ENCODE measurements at places on chromosomes 13 and 19.

GRCh38 chr13:99266827-99267226 is 8.6 kb upstream of the GPR18 start:
- DNase-seq, result no peak

GRCh38 chr19:53254411-53255341 is at the start of gene ZNF677:
TSS of gene ZNF677 (minus strand) at chr19:53254873. CDS start at chr19:53251550, 3,323 bp downstream.
- peak; percentile 72 for DNase-seq

- no peak for DNase-seq
Observed at GRCh38 chr19:1923319-1923718, 17.7 kb upstream of the CSNK1G2 start.

DNA sequence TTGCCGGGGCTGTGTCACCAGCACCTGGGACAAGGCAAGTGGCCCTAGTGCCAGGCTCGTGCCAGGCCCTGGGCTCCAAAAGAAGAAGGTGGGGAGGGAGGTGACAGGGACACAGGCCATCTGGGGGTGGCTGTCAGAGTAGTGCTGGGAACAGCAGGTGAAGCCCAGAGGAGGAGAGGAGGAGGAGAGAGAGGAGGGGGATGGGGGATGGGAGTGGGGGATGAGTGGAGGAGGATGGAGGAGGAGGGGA is 18.7 kb downstream of the LSM4 start:
- DNase-seq, result no peak

DNA sequence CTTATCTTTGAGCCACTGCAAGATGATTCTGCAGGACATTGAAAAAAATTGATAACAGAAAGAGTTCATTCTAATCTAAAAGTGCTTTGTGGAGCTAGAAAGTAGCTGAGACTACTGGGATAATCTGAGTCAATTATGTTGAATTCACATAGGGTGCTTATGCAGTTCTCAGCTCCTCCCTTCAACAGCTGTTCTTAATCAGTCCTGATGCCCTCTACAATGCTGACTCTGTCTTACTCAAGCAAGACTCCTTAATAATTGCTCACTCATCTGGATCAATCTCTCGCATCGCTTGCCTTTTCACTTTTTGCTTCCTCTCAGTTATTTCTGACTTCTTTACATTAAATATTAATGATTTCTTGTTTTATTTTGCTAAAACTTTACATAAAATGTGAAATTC is 182.1 kb downstream of the PCDH17 start:
- no peak for DNase-seq

- no peak for DNase-seq
Observed at GRCh38 chr19:49340069-49340864, 5.1 kb downstream of the CD37 start.

- no peak for DNase-seq
Observed at GRCh38 chr19:42411581-42412178, 15.5 kb downstream of the LIPE start.

DNA sequence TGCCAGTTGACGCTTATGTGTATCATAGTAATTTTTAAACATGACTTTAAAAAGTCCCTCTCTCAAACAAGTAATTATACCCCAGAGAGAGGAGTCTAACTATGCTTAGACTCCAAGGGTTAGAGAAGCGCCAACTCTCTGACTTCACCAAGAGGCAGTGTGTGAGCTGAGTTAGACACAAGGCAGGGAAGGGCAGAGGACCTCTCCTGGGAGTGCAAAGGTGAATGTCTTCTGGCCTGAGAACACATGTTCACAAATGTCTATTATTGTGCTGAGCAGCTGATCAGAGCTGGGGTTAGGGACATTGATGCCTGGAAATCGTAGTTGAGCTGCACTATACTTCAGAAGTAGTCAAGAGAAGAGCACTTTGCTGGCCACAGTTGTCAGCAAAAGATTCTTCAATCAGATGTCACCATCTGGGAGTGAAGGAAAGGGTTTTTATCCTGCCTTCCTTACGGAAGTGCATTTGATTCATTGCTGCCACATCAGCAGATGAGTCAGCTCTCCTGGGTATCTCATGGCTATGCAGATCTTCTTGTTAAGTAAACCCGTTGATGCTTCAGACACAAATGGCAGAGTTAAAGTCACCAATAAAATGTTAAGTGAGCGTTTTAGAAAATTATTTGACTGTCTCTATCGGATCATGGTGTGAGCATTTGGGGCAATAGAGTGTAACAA is 283.2 kb upstream of the ARGLU1 start:
- DNase-seq, result no peak

- DNase-seq, result no peak
Observed at GRCh38 chr19:5697022-5697889, 7.2 kb downstream of the RPL36 start.

GRCh38 chr13:109113427-109113826 is 484.0 kb downstream of the MYO16 start:
- DNase-seq, result no peak

- DNase-seq, result peak; percentile 81
Observed at GRCh38 chr19:42121656-42122069, 10.6 kb downstream of the POU2F2 start.

- no peak for DNase-seq
Observed at GRCh38 chr13:95494082-95494681, 58.3 kb upstream of the CLDN10 start.

- no peak for DNase-seq
Observed at GRCh38 chr19:2167896-2168618, 4.3 kb downstream of the DOT1L start.

- DNase-seq, result no peak
Observed at GRCh38 chr13:110409581-110409992, 102.5 kb downstream of the COL4A2 start.

DNA sequence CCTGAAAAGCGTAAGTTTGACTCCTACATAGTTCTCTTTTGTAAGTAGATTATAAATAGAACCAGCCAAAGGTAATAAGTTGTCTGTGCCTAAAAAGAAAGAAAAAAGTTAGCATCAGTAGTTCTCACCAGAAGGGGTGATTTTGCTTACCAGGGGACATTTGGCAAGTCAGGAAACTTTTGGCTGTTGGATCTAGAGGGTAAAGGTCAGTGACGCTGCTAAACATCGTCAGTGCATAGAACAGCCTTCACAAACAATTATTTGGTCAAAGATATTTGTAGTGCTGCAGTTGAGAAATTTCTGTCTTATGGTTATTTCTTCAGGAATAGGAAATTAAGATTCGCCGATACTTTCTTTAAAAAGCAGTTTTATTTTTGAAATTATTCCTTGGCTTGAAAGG is 2.0 kb downstream of the USPL1 start:
- DNase-seq, result no peak

DNA sequence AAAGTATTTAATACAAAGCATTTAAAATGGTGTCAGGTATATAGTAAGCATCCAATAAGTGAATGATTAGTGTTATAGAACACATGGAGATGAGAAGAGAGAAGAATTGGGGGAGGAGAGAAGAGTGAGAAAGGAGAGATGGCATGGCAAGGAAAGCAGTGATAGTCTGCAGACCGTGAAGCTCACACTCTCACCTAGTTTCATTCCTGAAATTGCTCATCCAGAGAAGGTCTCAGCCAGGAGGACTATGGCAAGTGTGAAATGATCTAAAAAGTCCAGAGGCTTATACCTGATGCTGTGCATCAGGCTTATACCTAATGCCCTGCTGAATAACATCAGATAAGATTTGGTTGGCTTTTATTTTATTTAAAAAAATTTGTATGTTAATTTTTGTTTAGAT is 351.6 kb upstream of the KLF12 start:
- DNase-seq, result no peak

DNA sequence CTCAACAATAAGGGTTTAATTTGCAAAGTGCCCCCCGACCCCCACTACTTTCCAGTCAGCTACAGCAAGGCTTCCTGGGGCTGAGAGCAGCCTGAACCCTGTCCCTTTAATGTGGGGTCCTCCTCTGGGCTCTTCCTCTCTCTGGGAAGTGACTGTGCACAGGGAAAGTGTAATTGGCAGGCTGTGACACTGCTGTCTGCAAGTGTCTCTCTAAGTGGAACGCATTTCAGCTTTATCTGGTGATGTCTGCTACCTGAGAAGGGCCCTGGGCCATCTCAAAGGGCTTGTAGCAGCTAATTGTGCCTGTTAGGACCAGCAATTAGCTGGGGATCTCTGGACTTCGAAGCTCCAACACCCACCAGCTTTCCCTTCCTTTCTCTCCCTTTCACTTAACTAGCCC is 406.6 kb downstream of the TSHZ3 start:
- no peak for DNase-seq

DNA sequence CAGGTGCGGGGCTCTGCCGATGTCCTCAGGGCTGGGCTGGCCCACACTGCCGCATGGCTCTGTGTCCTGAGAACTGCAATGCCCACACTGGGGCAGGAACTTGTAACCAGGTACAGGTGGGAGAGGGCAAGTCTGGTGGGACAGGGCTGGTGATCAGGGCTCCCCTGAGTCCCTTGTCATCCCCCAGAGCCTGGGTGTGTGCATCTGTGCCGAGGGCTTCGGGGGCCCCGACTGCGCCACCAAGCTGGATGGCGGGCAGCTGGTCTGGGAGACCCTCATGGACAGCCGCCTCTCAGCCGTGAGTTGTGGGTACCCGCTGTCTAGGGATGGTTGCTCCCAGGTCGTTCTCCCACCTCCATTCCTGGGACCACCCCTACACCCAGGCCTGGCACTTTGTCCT is 30.5 kb downstream of the MEGF8 start:
- no peak for DNase-seq

GRCh38 chr19:29436591-29437103 is 89.1 kb upstream of the VSTM2B start:
- no peak for DNase-seq

- DNase-seq, result no peak
Observed at GRCh38 chr19:33704271-33704670, 82.5 kb downstream of the CHST8 start.

GRCh38 chr13:30877335-30877734 is 28.7 kb upstream of the MEDAG start:
- DNase-seq, result no peak

DNA sequence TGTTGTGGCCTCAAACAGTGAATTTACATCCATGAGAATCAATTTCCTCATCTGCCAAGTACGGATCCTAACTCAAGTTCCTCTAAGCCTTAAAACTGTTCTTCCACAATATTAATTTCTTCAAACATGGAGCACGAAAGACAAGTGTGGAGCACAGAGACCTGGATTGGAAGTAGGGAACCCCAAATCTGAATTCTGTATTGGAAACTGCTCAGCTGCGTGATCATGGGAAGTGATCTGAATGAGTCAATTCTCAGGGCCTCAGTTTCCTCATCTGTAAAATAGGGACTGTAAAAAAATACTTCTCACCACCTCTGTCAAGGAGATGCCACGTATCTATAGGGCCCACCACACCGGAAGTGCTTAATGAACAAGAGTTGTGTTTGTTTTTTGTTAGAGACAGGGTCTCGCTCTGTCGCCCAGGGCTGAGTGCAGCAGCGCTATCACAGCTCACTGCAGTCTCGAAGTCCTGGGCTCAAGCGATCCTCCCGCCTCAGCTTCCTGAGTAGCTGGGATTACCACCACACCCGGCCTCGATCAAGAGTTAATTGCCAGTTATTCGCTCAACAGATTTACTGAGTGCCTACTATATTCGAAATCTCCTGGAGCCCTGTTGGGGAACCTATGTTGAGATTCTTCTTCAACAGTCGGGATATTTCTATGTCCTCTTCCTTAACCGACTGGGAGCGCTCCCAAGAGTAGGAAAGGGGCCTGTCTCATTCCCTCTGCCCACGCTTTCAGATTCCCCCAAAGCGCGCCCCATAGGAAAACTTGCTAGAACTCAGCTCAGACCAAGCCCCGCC is 1.6 kb downstream of the SERTAD3 start:
- DNase-seq, result no peak

DNA sequence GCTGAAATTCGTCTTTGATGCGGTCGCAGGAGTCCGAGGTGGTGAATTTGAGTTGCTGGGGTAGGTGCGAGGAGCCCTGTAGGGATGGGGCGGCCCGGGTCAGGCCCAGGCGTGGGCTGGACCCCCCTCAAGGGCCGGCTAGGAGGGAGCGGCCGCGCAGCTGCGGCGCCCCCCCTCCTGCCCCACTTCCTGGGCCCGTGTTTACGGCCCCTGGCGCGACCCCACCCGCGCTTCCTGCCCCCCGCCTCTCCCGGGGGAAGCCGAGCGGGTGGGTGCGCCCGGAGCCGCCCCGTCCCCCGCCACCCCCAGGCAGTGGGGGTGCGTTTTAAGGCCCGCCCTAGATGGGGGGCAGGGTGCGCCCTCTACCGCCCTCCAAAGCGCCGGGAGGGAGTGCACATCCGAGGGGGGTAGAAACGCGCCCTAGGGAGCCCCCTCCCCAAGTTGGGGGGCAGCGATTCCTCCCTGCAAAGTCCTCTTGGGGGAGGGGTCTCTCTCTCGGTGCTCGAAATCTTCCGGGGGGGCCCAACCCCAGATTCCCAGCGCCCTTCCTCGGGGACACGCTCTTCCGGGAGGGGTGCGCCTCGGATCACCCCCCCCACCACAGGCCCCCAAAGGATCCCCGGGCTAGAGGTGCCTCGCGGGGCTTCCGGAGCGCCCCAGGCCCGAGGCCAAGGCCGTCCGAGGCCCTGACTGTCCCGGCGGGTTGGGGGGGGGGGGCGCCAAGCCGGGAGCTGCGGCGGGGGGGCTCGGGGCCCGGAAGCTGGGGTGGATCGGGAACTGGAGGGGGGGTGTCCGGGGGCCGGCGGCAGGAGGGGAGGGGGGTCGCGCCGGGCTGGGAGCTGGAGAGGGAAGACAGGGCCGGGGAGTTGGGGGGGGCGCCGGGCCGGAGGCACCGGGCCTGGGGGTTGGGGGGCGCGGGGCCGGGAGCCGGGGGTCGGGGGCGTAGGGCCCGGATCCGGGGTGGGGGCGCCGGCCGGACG is 823 bp downstream of the TLE5 start:
- peak; percentile 36 for DNase-seq

DNA sequence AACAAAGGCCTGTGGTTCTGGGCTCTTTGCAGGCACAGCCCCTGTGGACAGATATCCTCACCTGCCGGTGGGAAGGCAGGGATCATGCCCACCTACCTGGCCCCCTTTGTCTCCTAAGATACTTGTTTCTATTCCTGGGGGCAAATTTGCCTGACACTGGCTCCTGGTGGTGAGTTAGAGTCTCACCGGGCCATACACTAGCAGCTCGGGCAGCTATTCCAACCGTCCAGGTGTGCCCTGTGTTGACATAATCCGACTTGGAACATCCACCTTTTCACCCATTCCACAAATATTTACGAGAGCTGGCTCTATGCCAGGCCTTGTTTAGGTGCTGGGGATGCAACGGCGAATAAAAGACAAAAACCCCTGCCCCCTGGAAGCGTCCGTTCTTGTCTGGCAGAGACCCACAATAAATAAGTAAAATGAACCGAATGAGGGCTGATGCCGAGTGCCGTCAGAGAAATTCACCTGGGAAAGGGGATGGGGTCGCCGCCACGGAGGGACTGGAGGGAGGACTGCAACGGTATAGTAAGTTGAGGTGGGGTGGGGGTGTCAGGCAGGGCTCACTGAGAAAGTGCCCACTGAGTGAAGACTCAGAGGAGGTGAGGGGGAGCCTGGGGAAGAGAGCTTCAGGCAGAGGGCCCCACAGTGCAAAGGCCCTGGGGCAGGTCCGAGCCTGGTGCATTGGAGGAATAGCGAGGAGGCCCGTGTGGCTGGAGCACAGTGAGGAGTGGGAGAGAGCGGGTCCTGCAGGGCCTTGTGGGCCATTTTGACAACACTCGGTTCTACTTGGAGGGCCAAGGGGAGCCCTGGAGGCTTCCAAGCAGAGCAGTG is 43.2 kb upstream of the RANBP3 start:
- DNase-seq, result no peak

All from stimulated activated CD8-positive, alpha-beta memory T cell treated with anti-CD3 and anti-CD28 coated beads, Interleukin-15, amount 100 ng/mL, for 48 hours (primary cell).